ENCODE measurements at places on chromosomes 1 and 21.

- no peak for DNase-seq
Measured at GRCh38 chr1:25519624-25520023, 23.8 kb upstream of the LDLRAP1 start.

DNA sequence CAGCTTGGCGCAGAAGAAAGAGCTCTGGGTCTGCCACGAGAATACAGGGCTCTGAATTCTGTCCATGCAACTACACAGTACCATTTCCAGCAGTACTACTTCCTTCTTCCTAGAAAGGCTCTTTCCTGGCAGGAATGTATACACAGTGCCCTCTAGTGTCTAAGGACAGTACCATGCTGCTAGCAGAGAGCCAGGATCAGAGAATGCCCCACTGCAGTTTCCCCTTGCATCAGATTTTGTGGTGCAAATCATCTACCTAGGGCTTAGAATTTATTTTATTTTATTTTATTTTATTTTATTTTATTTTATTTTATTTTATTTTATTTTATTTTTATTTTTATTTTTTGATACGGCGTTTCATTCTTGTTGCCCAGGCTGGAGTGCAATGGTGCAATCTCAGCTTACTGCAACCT lies 50.8 kb downstream of the PAX7 start:
- DNase-seq, result no peak

- DNase-seq, result no peak
Measured at GRCh38 chr1:116806671-116807070, 52.4 kb downstream of the CD2 start.

DNA sequence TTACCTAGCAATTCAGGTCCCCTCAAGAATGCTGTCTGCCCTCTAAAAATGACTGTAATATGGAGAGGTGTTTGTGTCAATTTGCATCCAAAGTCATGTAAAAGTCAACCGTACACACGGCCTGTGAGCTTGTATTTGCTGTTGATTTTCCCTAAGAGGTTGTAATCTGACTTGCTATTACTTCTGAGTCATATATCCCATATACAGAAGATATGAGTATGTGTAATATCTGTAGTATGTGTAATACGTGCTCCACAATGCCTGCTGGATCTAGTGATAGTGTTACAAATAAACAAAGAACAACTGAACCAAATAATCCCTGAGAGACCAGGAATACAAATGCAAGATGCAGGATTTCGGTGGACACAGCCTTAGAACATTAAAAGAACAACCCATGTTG lies 1.4 kb upstream of the KCNJ6 start:
- no peak for DNase-seq

DNA sequence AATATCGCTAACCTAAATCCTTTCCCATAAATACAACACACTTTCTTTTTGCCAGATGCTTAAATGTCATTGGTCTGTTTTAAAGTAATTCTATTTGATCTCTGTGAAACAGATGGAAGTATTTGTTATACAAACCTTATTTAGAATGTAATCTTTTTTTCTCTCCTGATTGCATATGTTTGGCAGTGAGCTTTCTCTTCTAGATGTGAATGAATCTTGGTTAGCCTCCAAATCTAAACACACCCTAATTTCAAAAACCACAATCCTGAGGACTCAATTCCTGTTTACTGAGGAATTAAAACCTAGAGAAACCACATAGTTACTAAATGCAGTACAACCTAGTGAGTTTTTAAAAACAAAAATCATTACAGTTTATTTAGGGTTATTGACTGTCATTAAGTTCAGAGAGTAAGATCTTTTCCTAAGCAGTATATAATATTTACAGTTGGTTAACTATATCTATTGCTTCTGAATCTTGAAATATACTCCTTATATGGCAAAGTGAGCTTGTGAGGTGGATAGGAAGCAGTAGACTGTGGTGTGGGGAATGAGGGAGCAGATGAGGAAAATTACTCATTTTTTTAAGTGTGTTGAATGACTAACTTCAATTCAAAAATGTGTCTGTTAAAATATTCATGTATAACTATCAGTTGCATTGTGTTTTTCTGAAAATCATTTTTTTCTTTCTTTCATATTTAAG lies 218.7 kb downstream of the FMN2 start:
- DNase-seq, result no peak

DNA sequence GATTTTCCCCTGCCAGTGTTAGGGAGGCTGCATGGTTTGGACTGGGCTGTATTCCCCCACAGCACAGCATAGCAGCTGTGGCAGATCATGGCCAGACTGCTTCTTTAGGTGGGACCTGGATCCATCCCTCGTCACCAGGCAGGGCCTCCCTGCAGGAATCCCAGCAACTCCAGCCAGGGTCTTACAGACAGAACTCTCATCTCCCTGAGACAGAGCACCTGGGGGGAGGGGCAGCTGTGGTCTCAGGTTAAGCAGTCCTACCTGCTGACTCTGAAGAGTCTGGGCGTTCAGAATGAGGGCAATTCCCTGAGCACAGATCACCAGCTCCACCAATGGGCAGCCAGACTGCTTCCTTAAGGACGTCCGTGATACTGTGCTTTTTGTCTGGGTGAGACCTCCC lies 47.9 kb upstream of the C1orf115 start:
- DNase-seq, result no peak

- DNase-seq, result no peak
Measured at GRCh38 chr1:112396653-112397471, 848 bp downstream of the CTTNBP2NL start.

GRCh38 chr1:167033646-167034045 lies 44.6 kb downstream of the MAEL start:
- no peak for DNase-seq

DNA sequence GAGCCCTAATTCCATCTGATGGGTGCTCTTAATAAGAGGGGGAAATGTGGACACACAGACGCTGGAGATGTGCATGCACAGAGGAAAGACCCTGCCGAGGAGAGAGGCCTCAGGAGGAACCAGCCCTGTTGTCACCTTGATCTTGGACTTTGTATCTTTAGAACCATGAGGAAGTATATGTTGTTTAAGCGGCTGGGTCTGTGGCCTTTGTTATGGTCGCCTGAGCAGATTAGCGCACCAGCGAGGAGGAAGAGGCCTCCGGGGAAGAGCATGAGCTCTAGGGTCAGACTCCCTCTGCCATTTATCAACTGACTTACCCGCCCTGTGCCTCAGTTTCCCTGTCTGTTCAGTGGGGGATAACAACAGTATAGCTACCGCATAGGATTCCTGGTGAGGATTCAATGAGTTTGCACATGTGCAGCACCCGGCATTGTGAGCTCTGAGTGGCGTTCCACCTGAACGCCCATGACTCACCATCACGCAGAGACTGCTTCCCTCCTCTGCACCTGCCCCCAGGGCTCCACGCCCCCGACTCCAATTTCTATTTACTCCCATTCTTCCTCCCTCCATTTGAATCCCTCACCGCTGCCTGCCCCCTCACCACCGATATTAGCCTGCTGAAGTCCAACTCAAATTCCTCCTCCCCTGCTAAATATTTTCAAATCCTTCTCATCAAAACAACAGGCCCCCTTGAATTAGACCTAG lies 67.2 kb downstream of the ATP5PO start:
- no peak for DNase-seq

DNA sequence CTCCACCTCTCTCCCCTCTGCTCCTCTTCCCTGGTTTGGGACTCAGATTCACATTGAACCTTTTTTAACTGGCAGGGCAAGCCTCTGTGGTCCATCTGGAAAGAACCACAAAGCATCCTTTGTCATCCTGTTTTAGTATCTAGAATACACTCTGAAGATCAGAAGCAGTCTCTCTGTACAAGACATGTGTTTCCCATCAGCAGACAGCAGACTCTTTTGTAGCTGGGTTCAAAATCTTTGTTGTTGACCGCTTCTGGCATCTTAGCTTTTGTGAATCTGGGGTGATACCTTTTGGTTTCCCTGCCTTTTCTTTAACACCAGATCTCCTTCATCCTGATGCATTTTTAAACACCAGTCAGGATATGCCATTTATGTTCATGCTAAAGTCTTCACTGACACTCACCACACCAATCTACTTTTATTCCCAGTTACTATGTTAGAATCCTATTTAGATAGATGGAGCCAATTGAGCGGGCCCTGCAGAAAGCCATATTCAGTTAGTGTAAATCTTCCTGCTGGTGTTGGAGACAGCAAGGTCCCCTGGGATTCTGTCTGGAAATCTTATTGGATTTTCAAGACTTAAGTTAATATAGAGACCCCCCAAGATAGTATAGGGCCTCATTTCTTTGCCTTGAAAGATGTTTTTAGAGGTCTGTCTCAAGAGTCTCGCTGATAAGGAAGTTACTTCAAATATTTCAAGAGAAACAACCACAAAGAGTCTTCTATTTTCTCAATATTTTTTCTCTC lies 51.1 kb downstream of the ST6GALNAC3 start:
- DNase-seq, result no peak

DNA sequence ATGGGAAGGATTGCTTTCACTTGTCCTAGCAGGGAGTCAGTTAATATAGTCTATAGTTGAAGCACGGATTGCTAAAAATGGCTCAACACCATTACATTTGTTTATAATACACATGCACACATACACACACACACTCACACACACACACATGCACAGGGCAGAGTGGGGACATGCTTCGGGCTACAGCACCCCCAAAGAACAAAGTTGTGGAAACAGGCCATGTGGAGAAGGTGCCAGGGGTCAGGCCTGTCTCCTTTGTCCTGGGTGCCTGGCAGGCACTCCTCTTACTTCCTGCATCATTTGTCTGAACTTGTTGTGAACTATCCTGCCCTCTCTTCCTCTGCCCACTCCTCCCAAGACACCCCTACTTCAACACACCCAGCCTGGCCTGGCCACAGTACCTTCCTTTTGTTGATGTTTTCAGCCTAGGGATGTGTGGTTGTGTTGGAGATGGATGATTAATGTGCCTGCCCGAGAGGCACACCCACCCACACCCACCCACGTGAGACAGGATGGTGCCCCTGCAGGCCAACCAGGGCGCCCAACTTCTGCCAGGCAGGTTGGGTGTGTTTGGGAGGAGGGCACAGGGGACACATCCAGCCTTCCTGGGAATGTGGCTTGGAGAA lies 17.5 kb downstream of the RASSF5 start:
- DNase-seq, result peak; percentile 69

- no peak for DNase-seq
Measured at GRCh38 chr1:197768014-197768805, 7.1 kb downstream of the DENND1B start.

- DNase-seq, result no peak
Measured at GRCh38 chr1:183886853-183887252, 81.9 kb downstream of the RGL1 start.

GRCh38 chr1:17067465-17068240 lies 13.8 kb upstream of the SDHB start:
- no peak for DNase-seq

DNA sequence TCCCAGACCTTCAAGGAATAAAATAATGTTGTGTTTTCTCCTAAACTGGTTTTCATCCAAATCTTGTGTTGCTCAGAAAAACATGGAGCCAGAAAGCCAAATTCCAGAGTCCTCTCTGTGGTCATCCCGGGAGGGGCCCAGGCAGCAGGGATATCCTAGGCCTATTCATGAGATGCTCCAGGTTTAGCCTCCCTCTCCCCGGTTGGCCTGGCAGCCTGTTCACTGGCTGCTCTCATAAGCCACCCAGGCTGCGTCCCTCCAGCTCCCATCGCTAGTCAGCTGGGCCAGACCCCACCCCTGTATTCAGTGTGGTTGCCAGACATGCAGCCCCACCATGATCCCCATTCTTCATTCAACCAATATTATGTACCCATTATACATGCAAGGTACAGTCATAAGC lies 113.4 kb upstream of the F3 start:
- DNase-seq, result no peak

- no peak for DNase-seq
Measured at GRCh38 chr1:41109310-41110197, 88.0 kb upstream of the SLFNL1 start.

DNA sequence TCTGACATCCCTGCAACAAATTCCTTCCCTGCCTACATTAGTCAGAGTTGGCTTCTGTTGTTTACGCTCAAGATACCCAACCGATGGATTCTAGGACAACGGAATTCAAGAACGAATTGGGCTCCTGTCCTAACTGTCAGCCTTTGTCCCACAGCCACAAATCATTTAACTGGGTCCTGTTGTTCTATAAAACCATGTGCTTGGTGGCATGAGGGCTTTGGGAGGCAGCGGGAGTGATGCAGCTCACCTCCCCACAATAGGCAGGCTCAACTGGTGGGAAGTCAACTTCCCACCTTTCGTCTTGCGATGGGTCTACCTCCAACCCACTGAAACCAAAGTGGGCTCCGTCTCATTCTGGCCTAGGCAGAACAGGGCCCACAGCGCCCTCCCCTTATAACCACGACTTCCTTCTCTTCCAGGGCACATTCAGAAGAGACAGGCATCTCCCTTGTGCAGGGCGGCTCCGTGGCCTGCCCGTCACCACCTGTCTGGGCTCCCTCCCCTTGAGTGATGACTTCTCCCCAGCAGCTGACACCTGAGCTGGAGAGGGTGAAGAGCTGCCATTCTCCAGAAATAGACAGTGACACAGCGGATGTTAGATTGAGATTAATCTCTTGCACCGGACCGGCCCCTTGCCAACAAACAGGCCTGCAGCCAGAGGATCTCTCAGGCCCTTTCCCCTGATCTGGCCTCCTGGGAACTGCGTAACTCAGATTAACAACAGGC lies 26.5 kb downstream of the LRRC38 start:
- DNase-seq, result no peak

GRCh38 chr1:200619894-200620272 lies 668 bp downstream of the KIF14 start:
- no peak for DNase-seq

DNA sequence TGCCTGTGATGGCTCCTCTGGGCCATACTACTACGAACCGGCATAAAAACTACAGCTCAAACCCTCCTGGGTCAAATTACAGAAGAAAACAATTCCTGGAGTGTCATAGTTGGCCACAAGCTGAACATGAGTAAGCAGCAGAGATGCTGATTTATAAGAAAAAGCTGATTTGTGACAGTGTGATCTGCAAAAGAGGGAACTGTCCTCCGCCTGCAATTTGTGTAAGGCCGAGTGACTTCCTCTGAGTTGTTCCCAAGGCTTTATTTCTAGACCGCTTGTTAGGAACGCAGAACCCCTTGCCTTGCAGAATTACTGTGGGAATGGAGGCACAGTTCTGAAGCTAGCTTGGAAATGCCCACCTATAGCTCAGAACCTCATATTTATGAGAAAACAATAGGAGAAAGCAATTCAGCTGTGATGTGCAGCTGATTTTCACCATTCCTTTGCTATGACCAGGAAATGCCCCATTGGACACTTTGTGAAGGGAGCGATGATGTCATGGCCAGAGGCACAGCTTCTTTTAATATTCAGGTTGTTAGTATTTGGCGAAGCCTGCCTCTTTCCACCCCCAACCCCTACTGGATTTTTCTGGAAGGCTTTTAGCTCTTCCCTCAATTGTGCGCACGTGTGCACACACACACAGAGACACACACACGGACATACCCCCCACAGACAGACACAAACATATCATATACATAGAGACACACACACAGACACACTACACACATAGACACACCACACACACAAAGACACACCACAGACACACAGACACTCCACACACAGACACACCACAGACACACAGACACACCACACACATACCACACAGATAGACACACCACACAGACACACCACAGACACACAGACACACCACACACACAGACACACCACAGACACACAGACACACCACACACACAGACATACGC lies 47.6 kb downstream of the IER5 start:
- no peak for DNase-seq

Measured in suprapubic skin (tissue), 4 donors.